Heart left ventricle (tissue), 16 donors: ENCODE measurements at places on chromosomes 5 and 9. TPM values are rescaled to one million over a fixed set of nuclear protein-coding genes. Genes with fewer than 3 reads are reported as not detected.

GRCh38 chr9:126617823-126618165 lies 4.1 kb downstream of the LMX1B start:
- DNase-seq = no peak

The HMGCR gene
- total RNA-seq = 14.3 TPM

- peak; percentile 27 for DNase-seq
Observed at GRCh38 chr5:142977363-142978051, 207.3 kb downstream of the ARHGAP26 start.

DNA sequence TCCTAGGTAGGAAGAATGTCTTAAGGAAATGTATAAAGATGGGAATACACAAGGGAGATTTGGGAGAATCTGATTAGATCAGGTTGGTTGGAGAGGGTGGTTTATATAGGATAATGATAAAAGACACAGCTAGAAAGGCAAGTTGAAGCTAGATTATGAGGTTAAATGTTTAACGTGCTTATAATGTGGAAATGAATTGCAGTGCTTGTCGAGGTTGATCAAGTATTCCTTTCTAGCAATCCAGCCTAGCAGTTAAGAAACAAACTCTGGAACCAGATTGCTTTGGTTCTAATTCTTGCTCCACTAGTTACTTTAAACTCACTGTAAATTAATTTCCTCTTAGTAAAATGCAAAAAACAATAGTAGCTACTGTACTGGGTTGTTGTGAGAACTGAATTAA lies 76.5 kb downstream of the NIPBL start:
- no peak for DNase-seq

GRCh38 chr9:97412626-97413385 lies 910 bp downstream of the TDRD7 start:
- no peak for DNase-seq

GRCh38 chr5:67425514-67425913 lies 228.9 kb upstream of the CD180 start:
- no peak for DNase-seq

The NPDC1 gene
- 114 TPM for total RNA-seq

DNA sequence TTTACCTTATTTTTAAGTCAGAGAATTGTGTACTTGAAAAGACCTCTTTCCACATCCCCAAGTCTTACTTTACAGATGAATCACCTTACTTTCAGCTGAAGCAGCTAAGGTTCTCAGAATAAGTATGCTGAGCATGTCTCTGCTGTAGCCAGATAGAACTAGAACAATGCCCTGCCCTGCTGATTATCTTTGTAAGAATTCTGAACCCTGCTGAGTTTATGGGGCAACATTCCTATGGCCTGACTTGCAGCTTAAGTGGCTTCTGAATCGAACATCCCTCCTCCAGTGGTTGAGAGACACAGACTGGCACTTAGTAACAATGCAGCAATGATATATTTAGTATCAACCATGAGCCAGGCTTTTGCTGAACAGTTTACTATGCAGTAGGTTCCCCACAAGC lies 592.0 kb upstream of the WWC1 start:
- DNase-seq = no peak

The ANKRD20A1 gene
- 0.63 TPM for total RNA-seq
